ENCODE measurements at places on chromosomes 1 and 21.

DNA sequence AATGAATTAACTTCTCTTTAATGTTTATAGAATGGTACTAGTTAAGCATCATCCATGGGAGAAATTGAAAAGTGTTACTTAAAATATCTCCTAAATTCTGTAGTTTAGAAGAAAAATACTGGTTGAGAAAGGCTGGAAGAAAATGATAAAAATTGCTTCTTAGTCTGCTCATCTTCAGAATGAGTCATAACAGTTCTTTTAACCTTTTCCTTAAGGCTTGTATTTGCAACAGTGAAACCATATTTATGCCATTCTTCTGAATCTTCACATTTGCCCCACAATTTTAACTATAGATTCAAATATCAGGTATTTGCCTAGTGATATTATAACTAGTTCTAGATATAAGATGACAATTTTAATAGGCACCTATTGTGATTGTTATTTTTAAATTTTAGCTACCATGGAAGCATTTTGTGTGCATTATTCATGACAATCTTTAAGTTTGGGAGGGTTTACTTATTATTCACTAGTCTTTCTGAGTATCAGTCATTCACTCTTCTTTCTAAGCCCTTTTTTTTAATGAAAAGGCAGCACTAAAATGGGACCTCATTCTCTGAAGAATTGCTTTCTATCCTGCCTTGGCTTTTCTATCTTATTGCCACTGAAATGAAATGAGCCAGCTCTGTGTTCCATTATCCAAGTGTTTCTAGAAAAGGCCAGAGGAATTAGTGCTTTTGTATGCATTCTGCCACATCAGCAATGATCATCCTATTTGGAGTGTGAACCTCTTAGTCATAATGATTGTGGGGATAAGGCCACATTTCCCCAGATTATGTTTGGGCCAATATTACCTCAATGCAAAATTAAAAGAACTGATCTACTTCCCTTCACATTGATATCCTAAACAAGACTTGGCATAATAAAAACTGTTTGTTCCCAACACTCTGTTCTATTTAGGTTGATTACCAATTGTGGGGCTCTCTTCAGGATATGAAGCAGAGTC lies 58.4 kb downstream of the SAMSN1 start:
- DNase-seq, result no peak

- DNase-seq, result no peak
Measured at GRCh38 chr1:227070638-227071285, 130.7 kb downstream of the COQ8A start.

DNA sequence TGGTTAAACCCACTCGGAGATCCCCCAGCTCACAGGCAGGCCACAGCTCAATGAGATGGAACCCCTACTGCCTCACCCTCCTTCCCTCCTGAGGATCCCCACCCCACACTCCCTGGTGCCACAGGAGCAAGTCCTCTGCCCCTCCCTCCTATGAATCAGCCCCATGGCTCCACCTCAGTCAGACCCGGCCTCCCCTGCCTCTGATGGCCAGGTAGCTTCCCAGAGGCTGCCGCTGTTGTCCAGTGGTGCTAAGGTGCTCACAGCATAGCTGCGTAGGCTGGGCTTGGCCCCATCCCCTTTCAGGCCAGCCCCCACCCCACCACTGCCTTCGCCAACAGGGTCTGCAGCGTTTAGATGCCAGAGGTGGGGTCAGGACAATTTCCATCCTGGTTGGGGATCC lies 98.5 kb upstream of the IGSF21 start:
- no peak for DNase-seq

DNA sequence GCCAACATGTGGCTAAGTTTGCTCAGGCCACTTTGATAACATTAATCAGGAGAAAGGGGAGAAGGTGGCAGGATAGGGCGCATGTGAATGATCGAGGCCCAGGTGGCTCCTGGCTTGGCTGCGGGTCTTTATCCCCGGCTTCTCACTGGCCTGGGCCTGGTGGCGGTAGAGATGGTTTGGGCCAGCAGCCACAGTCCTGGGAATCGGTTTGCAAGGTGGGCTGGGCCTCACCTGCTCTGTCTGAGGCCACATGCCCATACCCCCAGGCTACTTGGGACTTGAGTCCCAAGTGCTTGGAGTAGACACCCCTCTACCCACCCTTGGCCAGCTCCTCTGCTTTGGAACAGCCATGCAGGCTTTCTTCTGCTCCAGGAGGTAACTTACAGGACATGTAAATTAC lies 49.7 kb upstream of the DISP3 start:
- no peak for DNase-seq

DNA sequence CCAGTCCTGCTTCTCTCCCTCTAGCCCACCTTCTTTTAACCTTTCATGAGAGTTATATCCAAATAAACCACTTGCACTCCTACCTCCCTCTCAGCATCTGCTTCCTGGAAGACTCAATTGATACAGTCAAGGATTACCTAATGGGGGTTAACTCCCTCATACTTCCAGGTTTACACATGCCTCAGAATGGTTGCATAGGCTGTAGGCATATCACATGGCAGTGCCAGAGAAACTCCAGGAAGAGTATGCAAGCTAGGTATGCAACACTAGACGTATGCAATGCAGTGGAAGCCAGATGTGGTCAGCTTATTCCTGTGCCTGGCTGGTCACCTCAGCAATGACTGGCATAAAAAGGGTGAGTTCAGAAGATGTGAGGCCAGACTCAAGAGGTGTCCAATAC lies 32.7 kb upstream of the VANGL1 start:
- DNase-seq, result no peak

GRCh38 chr1:192631749-192632148 lies 4.2 kb upstream of the RGS13 start:
- DNase-seq, result no peak

DNA sequence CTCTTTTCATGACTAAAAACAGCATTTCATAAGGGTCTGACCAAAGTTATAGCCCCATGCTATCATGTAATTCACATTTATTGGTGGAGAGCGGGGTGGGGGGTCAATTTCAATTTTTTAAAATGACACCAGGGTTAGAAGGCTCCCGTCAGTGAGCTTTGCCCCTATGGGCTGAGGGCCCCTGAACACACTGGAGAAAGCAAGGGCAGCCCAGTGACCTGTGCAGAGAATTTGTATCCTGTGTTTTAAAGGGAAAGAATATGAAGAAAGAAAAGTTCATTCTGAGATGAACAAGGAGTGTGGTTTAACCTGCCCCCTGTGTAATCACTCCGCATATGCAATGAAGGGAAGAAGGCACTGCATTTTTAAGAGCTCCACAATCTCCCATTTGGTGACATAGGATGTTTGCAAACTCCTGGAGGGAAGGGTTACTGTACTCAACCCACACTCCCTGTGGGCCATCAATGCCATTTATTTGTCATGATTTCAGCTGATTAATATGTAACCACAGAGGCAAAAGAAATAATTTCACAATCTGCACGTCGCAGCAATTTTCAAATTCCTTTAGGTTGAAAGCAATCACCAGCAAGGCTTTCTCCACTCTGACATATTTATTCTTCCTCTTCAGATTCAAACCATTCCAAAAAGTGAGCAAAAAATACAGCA lies 95.6 kb downstream of the ZNF281 start:
- DNase-seq, result no peak

GRCh38 chr21:45644041-45644906 lies 749 bp downstream of the PCBP3 start:
- no peak for DNase-seq

DNA sequence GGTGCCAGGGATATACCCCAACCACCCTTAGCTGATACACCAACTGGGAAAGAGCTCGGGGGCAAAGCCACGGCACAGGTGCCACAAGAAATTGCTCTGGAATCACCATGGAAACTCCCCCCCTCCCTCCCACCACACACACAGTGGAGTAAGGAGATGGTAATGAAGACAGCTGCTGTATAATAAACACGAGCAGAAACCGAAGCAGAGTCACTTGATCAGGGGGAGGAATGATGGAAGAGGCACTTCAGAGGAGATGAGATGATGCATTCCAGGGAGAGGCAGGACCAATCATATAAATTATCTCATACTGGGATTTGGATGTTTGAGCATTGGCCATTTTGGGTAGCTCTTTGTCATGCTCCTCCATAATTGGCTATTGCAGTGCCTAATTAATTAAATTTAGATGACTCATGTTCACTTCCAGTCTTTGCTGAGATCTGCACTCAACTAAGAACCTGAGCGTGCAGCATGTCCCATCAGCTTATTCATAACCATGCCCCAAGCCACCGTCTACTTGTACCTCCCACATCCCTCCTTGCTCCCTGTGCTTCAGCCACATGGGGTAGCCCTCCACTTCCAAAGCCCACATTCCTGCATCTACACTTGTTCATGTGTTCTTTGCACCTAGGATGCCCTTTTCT lies 189.5 kb downstream of the ZSCAN20 start:
- DNase-seq, result no peak

DNA sequence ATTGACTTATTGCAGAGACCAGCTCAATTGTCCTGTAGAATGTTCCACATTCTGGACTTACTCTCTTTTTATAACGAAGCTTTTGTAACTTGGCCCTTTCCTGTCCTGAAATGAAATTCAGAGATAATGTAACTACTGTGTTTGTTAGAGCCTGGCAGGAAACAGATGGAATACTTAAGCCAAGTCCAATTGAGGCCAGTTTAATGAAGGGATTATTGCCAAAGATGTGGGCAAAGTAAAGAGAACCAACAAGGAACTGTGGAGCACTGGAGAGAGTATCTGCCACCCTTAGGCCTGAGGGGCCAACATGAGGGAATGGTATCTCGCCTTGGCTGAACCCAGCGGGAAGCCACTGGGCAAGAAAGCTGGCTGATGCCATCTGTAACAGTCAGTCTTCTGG lies 32.9 kb downstream of the MFSD2A start:
- no peak for DNase-seq
